Thoracic aorta (tissue), 2 donors: ENCODE measurements at places on chromosomes 2 and 18.

DNA sequence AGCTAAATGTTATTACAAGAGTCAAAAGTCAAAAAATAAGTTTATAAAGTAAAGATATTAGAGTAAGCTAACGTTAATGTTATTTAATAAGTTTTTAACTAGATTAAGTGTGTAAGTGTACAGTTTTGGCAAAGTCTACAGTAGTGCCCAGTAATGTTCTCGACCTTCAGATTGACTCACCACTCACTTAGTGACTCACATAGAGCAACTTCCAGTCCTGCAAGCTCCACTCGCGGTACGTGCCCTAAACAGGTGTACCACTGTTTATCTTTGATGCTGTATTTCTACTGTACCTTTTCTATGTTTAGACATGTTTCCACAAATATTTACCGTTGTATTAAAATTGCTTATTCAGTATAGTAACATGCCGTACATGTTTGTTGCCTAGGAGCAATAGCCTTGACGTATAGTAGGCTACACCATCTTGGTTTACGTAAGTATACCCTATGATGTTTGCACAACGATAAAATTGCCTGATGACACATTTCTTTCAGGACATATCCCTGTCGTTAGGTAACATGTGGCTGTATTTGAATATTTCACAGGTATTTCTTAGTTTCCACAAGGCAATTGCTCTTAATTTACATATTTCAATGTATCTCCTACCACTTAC, 1641.9 kb upstream of the PIK3C3 start:
- no peak for DNase-seq

DNA sequence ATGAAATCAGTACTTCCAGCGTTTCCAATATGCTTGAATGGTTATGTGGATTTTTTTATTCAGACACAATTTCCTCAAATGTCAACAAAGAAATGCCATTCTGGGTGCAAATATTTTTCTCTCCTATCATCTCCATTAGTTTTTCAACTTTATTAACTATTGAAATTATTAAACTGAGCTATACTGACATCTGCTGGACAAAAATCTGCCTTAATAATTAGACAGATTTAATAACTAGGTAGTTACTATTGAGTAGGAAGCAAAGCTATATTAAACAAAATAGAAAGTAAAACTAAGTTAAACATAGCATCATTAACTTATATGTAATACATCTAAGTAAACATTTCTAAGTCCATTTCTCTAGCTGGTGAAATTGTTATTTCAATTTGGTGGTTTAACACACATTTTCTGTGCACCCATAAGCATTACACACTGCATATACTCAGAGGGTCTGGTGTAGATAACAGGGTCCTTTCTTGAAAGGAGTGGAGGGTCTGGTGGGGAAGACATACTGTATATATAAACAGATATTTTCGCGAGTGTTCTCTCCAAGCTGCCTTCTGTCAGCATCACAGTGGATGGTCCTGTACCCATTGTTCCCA, 77.0 kb downstream of the LANCL1 start:
- no peak for DNase-seq

DNA sequence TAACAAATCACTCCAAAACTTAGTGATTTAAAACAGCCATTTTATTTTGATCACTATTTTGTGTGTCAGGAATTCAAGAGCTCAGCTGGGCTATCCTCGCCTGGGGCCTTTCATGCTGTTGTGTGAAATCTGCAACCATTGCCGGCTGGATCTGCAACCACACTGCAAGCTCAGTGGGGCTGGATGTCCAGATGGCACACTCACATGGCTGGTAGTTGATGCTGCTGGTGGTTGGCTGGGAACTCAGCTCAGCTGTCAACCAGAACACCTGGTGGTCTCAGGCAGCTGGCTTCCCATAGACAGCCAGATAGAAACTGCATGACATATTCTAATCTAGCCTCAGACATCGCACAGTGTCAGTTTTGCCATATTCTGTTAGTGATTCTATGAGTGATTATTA, 30.6 kb upstream of the AP1S3 start:
- DNase-seq, result no peak

GRCh38 chr2:137172162-137172561, 406.8 kb downstream of the THSD7B start:
- DNase-seq, result no peak

- no peak for DNase-seq
Measured at GRCh38 chr2:200310545-200310971, 4.1 kb downstream of the SPATS2L start.

- DNase-seq, result no peak
Measured at GRCh38 chr2:80947601-80948130, 643.1 kb upstream of the LRRTM1 start.

- DNase-seq, result no peak
Measured at GRCh38 chr2:98374286-98374685, 28.0 kb downstream of the CNGA3 start.

GRCh38 chr2:30162806-30163205, 16.0 kb downstream of the YPEL5 start:
- no peak for DNase-seq

- DNase-seq, result no peak
Measured at GRCh38 chr2:169765523-169765922, 31.9 kb downstream of the KLHL23 start.

GRCh38 chr2:201151127-201151981, 31.6 kb upstream of the CASP10 start:
- no peak for DNase-seq

- no peak for DNase-seq
Measured at GRCh38 chr2:150619607-150620330, 132.3 kb upstream of the RND3 start.

- DNase-seq, result peak; percentile 31
Measured at GRCh38 chr18:29181151-29181901, 1004.4 kb upstream of the CDH2 start.

GRCh38 chr2:98269274-98269673, 77.0 kb upstream of the CNGA3 start:
- no peak for DNase-seq

DNA sequence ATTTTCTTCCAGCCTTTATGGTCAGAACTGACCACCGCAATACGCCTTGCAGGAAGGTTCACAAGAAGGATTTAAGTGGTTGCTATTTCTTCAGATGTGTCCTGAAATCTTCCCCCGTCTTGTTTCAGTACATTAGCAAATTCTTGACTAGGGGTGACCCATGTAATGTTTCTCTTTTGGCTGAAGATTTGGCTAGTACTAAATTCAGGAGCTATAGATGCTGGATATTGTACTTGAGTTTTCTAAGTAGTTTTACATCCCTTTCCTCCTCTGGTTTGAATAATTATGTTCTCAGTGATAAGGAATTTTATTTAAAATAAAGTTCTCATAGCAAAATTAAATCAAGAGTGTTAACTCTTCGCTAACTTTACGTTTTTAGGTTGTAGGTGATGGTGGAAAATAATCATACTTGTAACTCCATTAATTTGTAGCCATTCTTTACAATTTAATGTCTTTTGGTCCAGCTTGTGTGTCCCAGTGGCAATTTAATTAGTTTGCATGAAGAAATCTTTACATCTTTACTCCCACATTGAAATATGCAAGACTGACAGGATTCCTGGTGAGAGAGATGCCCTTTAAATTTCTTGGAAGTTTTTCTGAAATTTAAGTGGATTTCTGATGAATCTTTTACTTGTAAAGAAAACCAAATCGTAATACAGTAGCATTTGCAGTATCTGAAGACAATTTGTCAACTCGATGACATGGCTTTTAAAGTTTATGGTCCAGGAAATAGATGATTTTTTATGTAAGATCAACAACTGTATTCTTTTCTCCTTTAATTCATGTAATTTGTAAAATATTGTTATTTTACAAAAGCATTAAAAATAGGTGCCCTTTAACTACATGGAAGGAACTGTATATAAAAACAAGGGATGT, 2.8 kb downstream of the PHLPP1 start:
- no peak for DNase-seq

DNA sequence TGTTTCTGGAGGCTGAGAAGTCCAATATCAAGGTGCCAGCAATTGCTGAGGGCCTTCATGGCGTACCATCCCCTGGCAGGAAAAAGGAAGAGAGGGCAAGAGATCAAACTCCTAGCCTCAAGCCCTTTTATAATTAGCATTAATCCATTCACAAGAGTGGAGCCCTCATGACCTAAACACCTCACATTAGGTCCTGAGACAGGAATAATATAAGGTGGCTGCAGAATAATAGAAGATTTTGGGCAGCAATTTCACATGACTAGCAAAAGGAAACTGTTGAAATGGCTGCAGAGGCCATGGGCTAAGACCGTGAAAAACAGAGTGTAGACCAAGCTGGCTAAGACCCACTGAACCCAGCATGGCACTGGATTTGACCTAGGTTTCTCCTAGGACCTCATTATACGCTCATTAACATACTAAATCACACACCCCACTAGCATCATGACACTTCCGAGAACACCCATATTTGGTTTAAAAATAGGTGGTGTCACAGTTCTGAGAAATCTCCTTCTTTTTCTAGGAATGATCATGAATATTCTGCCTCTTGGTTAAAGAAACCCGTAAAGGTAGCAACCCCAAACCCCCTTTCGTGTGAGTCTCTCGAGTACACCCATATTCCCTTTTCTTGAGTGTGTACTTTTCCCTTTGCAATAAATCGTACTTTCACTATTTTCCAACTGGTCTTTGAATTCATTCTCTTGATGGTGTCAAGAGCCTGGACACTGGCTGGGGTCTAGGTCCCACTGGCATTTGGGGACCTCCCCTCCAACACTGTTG, 3.1 kb upstream of the MYCN start:
- no peak for DNase-seq

GRCh38 chr18:76495435-76496193, 572 bp upstream of the ZNF516 start:
- no peak for DNase-seq

GRCh38 chr2:1613731-1614354, 130.5 kb downstream of the PXDN start:
- no peak for DNase-seq

DNA sequence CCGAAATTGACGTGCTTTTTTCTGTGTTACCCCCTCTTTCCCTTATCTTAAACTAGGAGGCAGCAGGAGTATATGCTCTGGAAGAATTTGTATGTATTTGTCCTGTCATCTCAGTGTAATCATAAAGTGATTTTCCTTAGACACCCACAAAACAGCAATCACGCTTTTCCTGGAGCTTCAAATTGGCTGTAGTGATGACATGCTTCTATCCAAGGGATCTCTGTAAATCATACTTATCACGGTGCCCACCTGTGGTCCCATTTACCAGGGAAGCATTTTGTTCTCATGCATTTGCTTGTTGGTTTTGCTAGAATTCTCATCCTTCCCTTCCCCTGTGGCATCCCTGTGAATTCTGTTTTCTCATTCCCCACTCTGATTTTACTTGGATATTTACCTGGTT, 220.8 kb upstream of the THUMPD2 start:
- no peak for DNase-seq

GRCh38 chr18:5508821-5509220, 35.0 kb downstream of the EPB41L3 start:
- no peak for DNase-seq

DNA sequence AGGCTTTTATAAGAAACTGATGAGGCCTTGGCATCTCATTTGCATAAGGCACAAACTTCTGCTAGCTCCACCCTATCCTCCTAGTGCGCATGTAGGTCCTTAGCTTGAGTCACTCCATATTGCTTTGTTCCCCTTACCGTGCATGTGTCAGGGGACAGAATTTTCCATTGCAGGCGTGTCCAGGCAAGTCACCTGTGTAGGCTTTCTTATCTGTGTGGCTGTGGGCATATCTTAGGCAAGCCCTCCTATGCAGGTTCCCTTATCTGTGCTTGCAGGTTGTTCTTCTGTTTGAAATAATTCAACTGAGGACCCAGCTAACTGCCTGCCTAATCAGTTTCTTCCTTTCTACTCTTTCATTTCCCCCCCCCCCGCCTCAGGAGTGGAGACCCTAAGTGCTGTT, 63.3 kb upstream of the CDCA7 start:
- DNase-seq, result no peak

- no peak for DNase-seq
Measured at GRCh38 chr2:190882856-190883582, 2.4 kb downstream of the GLS start.

- no peak for DNase-seq
Measured at GRCh38 chr2:143881246-143881645, 638.7 kb downstream of the ZEB2 start.

GRCh38 chr2:237642038-237642734, 14.8 kb downstream of the LRRFIP1 start:
- no peak for DNase-seq

DNA sequence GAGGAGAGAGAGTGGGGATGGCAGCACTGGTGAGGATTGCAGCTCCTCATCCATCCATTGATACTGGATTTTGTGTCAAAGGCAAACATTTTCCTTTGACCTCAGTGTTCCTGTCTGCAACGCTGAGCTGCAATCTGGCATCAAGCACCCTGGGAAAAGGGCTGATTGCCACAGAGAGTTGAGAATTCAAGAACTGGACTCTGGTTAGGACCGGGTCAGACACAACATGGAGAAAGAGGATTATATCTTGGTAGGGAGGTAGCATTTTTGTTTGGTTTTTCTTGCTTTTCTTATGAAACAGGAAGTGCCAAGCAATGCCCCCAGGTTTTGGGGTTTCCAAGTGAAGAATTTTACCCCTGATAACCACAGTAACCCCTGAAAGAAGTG, 81.9 kb upstream of the PKDCC start:
- no peak for DNase-seq

DNA sequence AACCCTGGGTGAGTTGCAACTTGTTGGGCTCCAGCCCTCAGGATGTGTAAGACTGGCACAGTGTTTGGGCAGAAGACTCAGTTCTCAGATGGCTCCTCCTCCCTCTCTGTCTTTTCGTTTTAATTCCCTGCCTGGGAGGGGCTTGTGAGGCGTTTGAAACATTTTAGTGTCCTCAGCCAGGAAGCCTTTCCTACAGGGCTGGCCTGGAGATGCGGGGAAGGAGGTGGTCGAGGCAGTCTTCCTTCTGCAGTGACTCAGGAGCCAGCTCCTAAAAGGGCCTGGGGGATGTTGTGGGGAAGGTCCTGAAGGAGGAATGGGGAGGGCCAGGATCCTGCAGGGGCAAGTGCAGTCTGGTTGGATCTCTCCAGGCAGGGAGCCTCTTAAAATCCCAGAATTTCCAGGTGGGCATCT, 22.1 kb upstream of the IGFBP5 start:
- DNase-seq, result no peak

GRCh38 chr2:3197308-3197707, 180.3 kb downstream of the EIPR1 start:
- no peak for DNase-seq

DNA sequence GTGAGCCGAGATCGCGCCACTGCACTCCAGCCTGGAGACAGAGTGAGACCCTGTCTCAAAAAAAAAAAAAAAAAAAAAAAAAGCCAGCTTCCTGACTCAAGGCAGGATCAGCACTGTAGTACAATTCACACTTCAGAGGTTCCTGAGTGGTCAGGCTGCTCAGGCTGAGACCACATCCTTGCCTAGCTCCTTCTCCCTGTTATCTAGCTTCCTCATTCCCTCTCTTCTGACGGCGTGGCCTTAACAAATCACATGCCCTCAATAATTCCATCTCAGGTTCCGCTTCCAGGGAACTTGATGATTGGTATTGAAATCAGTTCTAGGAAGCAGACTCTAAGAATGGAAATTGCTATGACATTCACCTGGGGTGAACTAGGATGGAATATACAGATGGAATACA, 29.8 kb upstream of the KDM3A start:
- no peak for DNase-seq
